ENCODE measurements at places on chromosomes 12 and 14. TPM values are rescaled to one million over a fixed set of nuclear protein-coding genes. Genes with fewer than 3 reads are reported as not detected.

The SYNDIG1L gene
- not detected for total RNA-seq

DNA sequence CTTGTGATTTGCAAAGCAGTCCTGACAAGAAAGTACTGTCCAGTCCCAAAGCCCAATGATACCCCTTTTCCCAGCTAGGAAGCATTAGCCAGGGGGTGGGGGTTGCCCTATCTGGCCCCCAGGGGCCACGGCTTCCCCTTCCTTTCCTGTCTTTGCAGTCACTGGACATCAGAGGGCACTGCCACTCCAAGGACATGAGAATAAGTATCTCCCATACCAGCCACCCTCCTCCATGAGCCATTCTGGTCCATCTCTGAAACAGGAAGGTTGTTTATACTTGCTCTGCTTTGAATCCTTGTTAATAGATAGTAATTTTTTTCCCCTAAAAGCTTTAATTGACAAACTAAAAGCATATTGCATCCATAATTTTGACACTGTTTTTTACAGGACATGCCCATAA lies 29.7 kb downstream of the RBM19 start:
- no peak for DNase-seq

GRCh38 chr12:54601841-54602240 lies 13.4 kb upstream of the PPP1R1A start:
- DNase-seq: no peak

The HOXC12 gene
- total RNA-seq: under 0.01 TPM

DNA sequence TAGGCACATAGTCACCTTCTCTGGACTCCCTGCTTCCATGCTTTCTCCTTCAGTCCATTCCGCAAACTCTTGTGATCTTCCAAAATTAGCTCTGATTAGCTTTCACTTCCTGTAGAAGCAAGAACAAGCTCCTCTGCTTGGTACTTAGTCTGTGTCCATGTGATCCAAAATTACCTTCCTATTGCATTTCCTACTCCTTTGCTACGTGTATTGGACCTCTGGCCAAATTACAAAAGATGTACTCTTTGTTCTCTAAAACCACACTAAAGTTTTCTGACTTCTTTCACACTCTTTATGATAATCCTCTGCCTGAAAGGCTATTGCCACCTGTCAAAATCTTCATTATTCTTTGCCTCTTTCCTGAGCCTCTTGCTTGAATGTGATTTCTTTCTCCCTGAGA lies 786 bp upstream of the TSFM start:
- DNase-seq: no peak

DNA sequence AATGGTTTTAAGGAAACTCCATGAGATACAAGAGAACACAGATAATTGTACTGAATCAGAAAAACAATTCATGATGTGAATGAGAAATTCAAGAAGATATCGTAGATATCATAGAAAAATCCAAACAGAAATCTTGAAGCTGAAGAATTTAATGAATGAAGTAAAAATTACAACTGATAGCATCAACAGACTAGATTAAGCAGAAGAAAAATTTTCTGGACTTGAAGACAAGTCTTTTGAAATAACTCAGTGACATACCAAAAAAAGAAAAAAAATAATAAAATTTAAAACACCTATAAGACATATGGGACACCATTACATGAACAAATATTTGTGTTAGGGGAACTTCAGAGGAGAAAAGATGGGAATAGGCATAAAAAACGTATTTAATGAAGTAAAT lies 122.8 kb upstream of the SYT10 start:
- DNase-seq: no peak

GRCh38 chr14:71166180-71166837 lies 259.1 kb downstream of the PCNX1 start:
- DNase-seq: peak; percentile 85

GRCh38 chr12:67508830-67509229 lies 139.7 kb upstream of the DYRK2 start:
- DNase-seq: no peak

- no peak for DNase-seq
Measured at GRCh38 chr14:76767681-76768656, 6.7 kb downstream of the VASH1 start.

The SERPINA3 gene
- total RNA-seq: not detected

- no peak for DNase-seq
Measured at GRCh38 chr12:9779209-9779608, 18.5 kb upstream of the CD69 start.
